Glomerular endothelial cell (primary cell): ENCODE measurements at places on chromosomes 11 and 22.

DNA sequence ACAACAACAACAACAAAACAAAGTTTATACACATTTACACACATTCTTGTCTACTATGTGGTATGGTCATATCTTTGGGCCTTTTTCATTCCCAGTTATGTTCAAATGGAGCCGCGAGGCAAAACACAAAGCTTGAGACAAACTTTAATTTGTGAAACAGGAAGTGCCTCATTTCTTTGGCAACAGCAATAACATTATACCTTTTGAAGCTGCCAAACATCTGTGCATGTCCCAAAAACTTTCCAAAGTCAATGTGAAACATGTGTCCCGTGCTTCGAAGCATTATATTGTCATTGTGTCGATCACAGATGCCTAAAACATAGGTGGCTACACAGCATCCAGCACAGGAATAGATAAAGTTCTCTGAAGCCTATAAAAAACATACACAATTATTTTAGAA lies 25.0 kb upstream of the RPS13 start:
- DNase-seq, result no peak

GRCh38 chr11:14373941-14374646 lies 15.1 kb upstream of the RRAS2 start:
- DNase-seq, result no peak

DNA sequence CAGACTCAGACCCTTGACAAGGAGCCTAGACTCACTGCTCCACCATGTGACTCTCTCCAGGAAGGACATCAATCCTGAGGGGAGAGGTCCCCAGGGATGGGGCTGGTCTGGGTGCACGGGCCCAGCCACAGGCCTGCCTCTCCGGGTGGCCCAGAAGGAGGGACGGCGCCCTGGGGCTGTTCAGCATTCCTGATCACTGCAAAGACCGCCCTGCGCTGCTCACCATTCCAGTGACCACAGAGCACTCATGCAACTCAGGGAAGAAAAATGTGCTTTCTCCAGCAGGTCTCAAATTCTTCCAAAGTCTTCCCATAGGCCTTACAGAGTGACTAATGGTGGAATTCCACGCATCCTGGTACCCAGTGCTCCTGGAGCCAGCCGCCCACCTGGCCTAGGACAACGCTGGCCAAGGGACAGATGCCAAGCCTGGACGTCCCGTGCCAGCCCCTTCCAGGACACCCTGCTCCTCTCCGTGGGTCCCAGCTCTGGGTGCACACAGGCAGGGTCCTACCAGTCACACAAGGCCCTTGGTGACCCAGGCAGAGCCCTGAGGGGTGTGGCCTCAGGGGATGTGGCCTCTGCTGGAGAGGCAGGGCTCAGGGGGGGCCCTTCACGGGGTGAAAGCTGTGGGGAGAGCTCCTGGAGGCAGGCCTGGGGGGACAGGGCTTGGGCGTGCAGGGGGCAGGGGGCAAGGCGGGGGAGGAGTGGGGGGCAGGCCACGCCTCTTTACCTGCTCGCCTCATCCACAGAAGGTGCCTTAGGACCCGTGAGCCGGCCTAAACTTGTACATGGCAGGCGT lies 178.8 kb downstream of the IGLL1 start:
- no peak for DNase-seq

GRCh38 chr11:5123802-5124521 lies 14.2 kb downstream of the OR52A5 start:
- DNase-seq, result peak; percentile 33

DNA sequence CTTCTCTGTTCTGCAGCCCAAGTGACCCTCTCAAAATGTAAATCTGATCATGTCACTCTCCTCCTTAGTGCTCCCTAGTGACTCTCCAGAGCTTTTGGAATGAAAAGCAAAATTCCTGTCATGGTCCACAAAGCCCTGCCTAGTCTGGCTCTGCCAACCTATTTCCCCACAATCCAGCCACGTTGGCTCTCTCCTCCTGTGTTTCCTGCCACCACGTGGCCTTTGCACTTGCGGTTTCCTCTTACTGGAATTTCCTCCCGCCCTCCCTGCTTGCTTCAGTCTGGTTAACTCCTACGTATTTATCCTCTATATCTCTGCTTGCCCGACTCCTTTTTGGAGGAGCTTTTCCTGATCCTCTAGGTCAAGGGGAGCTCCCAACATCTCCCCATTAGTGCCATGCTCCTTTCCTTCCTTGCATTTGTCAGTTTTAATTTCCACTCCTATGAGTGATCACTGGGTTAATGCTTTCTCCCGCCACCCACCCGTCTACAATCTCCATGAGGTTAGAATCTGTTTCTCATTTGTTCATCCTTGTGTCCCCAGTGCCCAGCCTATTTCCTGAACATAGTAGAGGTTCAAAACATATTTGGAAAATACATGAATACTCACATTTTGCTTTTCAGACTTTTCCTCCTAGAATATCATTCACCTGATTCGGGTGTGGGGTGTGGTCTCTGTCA lies 11.5 kb downstream of the NNMT start:
- DNase-seq, result no peak

- no peak for DNase-seq
Observed at GRCh38 chr22:38964989-38965388, 7.6 kb downstream of the APOBEC3A start.

- no peak for DNase-seq
Observed at GRCh38 chr11:31690041-31690440, 121.1 kb downstream of the PAX6 start.

- no peak for DNase-seq
Observed at GRCh38 chr22:41028841-41029240, 63.6 kb upstream of the EP300 start.

DNA sequence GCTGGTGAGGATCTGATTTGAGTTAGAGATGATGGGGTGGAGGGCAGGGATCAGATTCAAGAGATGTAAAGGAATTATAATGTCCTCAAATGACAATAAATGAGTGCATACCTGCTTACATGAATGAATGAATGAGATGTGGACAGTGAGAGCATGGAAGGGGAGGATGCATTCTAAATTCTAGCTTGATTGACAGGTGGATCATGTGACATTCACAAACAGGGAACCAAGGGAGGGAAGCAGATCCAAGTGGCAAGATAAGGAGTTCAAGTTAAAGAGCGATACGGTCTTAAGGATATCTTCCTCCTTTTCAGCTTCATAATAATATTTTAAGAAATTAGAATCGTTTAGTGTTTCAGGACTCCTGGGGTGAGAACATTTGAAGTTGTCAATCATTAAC lies 170.5 kb upstream of the TBCEL start:
- no peak for DNase-seq

- DNase-seq, result no peak
Observed at GRCh38 chr11:64060263-64060860, 24.6 kb downstream of the FLRT1 start.

- DNase-seq, result no peak
Observed at GRCh38 chr22:48889887-48890692, 937.6 kb downstream of the BRD1 start.

- no peak for DNase-seq
Observed at GRCh38 chr11:122101625-122102291, 14.3 kb downstream of the BLID start.

DNA sequence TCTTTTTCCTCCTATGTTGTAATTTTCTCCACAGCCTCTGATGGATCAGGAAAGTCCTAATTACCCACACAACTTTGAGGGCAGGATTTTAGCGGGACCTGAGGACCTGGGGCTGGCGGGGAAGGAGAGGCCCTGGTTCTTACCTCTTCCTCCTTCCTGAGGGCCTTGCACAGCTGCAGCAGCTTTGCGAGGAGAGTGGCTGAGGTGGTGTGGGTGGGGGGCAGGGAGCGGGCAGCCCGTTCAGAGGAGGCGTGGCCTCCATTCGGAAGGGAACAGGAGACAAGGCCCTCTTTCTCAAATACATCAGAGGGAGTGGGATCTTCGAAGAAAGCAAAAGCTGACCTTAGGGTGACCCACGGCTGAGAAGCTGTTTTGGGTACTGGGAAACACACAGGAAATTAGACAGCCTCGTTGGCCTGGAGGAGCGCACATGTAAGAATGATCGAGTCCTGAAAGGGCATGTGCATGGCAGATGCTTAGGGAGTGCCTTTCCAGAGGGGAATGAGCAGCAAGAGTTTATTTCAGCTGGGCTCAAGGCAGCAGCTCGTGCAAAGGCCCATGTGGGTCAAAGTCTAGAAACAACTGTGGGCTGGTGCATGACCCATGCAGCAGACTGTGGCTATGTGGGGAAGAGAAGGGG lies 76.6 kb upstream of the NARS2 start:
- DNase-seq, result no peak

DNA sequence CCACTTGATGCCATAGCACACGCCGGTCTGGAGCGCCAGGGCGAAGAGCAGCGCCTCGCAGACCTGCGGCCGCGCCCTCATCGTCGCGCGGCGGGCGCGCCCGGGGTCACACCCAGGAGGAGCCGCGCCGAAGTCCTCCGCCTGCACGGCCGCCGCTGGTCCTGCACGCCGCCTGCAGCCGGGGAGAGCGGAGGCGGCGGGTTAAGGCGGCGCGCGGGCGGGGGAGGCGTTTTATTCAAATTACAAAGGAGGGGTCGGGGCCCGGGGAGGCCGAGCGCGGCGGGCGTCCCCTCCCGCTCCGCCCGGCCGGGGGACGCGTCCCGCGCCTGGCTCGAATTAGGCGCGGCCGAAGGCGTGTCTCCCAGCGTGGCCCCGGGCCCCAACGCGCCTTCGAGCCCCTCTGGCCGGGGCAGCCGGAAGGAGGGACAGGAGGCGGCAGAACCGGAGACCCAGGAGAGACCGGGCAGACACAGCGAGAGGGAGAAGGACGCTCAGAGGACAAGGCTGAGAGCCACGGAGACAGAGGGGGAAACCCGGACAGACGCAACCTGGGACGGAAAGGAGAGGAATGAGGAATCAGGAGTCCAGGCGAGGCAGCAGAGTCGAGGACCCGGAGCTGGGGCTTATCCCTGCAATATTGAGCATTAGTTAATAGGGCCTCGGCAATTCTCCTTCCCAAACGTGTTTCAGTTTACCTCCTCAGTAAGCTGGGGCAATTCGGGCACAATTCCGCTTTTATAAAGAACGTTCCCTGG lies at the start of gene WNT11:
WNT11 (minus strand) TSS at position 176 of the 755 bp plus-strand sequence; CDS start at position 81, 95 bp downstream.
- no peak for DNase-seq

DNA sequence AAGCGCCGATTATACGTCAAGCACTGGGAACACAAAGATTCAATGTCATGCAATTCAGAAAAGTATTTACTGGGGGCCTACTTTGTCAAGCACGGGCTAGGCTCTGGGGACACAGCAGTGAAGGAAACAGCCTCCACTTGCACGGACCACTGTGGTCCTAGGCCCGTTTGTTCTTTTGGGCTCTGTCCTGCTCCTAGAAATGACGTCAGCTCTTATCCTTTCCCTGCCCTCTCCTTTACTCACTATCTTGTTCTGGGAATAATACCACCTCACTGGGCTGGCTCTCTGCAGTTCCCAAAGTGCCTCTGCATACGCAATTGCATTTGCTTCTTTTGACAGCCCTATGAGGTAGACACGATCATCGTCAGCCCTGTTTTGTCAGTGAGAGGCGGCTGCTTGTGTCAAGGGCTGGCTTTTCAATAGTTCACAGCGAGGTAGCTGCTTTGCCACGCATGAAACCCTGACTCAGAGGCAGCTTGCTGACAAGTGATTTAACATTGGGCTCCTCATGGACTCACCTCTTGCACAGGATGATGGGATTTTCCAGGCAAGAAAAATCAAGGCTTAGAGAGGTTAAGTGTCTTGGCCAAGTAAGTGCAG lies 22.9 kb upstream of the IGSF22 start:
- no peak for DNase-seq

DNA sequence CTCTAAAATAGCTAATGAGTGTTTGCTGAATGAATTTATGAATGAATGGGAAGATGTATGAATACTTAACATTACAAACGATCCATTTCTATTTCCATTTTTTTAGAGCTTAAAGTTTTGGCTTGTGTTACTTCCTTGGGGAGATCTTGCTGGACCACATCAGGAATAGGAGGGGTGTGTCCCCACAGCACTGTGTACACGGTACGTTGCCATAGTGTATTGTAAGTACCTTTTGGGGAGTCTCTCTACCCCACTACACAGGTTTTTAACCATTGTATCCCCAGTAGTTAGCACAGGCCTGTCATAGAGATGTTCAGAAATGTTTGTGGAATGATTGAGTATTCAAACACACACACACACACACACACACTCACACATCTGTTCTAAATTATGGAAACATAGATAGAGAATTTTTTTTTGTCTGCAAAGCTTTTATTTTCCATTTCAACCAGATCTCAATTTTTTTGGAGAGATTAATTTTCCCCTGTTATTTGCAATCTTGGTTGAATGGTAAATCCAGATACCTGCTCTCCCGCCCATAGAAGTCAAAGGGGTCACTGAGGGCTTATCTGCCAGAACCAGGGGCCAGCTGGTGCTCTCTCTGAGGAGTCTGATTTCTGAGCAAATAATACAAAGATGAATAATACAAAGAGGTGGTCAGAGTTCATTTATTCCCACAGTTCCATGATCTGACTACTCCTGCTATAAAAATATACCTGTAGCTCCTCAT lies 471.0 kb downstream of the INSC start:
- no peak for DNase-seq

GRCh38 chr22:43975041-43975440 lies 19.8 kb downstream of the SAMM50 start:
- no peak for DNase-seq

DNA sequence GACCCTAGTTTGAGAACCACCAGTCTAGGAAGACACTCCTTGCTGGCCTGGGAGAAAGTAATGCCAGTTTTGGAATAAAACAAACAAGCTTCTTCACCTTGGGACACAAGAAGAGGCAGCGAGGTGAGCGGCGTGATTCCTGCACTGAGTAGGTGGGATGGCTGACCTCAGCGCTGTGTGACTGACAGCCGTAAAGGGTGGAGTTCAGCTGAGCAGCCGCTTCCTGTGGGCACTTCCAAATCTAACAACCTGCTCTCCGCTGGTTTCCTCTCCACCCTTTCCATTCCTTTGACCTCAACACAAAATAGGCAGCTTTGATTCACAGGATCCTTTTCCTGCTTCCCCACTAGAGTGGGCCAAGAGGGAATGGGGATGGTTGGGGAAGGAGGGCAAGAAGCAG lies 45.8 kb downstream of the PC start:
- no peak for DNase-seq

DNA sequence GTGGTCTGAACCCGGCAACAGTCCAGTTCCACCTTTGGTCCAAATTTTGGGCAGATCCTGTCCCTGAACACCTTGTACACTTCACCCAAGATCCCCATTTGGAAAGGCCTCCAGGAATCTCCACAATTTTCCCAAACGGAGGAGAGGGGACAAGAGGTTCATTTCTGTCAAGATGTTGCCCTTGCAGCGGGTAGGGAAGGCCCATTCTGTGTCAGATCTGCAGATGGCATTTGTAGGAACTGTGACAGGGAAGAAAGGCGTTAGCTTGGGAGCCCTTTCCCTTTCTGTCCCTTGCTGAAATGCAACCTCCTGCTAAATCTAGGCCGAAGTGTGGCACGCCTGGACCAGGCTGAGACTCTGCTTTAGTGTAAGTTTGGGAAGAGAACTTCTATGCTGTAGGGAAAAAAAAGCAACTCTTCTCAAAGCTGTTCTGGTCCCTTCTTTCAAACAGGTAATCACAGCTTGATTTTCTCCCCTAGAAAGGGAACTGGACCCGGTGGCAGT lies 86.0 kb downstream of the SCN3B start:
- DNase-seq, result no peak

- DNase-seq, result no peak
Observed at GRCh38 chr22:48821727-48822126, 1005.9 kb downstream of the BRD1 start.

GRCh38 chr11:531919-532526 lies 3.4 kb downstream of the HRAS start:
- no peak for DNase-seq
